ENCODE measurements at places on chromosomes 3 and 15. TPM values are rescaled to one million over a fixed set of nuclear protein-coding genes. Genes with fewer than 3 reads are reported as not detected.

Gene CA12
- 8.7 TPM for total RNA-seq

Gene CCNB2
- total RNA-seq, result 4.4 TPM

Gene RHCG
- total RNA-seq, result 2.7 TPM

Gene IL5RA
- total RNA-seq, result 0.78 TPM

Gene OSBPL10
- 14.0 TPM for total RNA-seq

Gene GOLGA8M
- not detected for total RNA-seq

Gene CACNA2D2
- total RNA-seq, result 2.2 TPM

Gene MST1
- total RNA-seq, result 7.5 TPM

Gene TICRR
- 0.62 TPM for total RNA-seq

Gene DLL4
- total RNA-seq, result 4.8 TPM

Gene MYZAP
- 1.1 TPM for total RNA-seq

Gene EPHA6
- total RNA-seq, result 219 TPM
